Left kidney (tissue), 8 donors: ENCODE measurements at places on chromosomes 2 and 18. TPM values are rescaled to one million over a fixed set of nuclear protein-coding genes. Genes with fewer than 3 reads are reported as not detected.

- DNase-seq: no peak
Measured at GRCh38 chr2:122114421-122114820, 359.0 kb downstream of the TSN start.

DNA sequence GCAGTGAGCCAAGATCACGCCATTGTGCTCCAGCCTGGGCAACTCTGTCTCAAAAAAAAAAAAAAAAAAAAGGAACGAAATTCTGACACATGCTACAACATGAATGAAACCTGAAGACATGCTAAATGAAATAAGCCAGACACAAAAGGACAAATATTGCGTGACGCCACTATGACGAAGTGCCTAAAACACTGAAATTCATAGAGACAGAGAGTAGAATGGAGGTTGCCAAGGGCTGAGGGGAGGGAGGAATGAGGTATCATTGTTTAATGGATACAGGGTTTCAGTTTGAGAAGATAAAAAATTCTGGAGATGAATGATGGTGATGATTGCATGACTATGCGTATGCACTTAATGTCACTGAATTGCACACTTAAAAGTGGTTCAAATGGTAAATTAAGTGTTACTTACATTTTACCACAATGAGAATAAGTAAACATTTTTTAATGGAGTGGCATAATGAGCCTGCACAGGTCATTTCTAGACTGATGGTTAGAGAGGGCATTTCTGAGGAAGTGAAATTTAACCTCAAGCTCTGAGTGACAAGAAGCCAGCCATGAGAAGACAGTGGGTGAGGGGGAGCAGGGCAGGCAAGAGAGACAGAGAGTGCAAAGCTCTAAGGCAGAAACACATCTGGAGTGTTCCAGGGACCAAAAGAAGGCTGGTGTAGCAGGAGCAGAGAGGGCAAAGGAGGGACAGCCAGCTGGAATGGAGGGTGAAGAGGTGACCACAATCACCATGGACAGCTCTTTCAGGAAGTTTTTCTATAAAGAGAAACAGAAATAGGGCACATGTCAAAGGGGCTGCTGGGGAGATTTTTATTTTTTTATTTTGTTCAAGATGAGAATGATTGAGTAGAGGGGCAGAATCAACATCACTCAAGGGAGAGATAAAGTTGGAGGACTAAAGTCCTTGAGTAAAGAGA is 20.6 kb upstream of the EXOC6B start:
- DNase-seq: no peak

DNA sequence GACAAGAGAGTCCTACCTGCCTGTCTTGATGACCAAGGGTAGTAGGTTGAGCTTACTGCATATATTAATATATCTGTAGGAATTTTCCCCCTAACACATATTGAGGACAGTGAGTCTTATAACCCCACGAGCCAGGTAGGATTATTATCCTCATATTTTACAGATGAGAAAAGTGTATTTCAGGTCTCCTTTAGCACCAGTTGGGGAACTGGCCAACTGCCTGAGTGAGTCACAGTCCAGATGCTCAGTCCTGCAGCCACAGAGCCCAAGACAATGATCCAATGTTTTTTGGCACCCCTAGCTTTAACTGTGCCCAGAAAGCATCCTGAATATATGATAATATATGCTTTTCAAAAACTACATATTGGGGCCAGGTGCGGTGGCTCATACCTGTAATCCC is 30.8 kb upstream of the GLS start:
- no peak for DNase-seq

DNA sequence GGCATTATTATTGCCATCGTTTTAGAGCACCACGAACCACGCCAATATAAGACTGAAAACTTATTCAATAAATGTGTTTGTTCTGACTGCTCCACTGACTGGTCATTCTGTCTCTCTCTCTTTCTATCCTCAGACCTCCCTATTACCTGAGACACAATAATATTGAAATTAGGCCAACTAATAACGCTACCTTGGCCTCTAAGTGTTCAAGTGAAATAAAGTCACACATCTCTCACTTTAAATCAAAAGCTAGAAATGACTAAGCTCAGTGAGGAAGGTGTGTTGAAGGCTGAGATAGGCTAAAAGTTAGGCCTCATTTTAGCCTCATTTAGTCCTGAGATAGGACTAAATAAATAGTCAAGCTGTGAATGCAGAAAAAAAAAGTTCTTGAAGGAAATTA is 38.8 kb downstream of the G6PC2 start:
- no peak for DNase-seq

DES gene
- 5.9 TPM for polyA plus RNA-seq
